Esophagus squamous epithelium (tissue), 5 donors: ENCODE measurements at places on chromosomes 5 and 9. TPM values are rescaled to one million over a fixed set of nuclear protein-coding genes. Genes with fewer than 3 reads are reported as not detected.

DNA sequence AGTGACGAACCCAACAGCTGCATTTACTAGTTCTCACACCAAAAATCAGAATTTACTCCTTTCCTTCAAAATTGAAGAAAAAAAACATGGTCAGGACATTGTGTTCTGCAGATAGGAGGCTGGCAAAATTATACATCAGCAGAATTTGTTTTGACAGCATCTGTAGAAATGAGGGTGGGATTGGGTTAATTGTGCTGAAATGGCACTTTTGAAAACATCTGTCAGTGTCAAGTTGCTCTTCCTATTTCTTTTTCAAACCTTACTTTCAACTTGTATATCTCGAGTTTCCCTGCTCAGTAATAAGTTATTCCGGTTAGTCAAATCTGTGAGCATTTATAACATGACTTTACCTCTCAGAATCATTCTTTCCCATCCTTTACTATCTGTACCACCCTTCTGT is 19.8 kb downstream of the WDR36 start:
- H3K27ac ChIP-seq = no peak overlapping the region
- H3K4me1 ChIP-seq = no peaks in the 10 kb centered on the region
- DNase-seq = no peak

GRCh38 chr5:178160176-178160575 is 6.5 kb upstream of the NHP2 start:
- H3K36me3 ChIP-seq = no peaks in the 10 kb centered on the region
- H3K4me3 ChIP-seq = no peak overlapping the region
- H3K27me3 ChIP-seq = no peaks in the 10 kb centered on the region
- H3K27ac ChIP-seq = no peak overlapping the region
- DNase-seq = no peak

GRCh38 chr5:16727755-16728325 is 111.0 kb upstream of the RETREG1 start:
- DNase-seq = no peak
- no peak overlapping the region for H3K27ac ChIP-seq
- H3K27me3 ChIP-seq = no peaks in the 10 kb centered on the region
- H3K36me3 ChIP-seq = no peaks in the 10 kb centered on the region
- H3K4me1 ChIP-seq = peaks cover 19% of the 10 kb centered on the region
- H3K4me3 ChIP-seq = no peak overlapping the region

Gene EPB41L4A
- 21.0 TPM for total RNA-seq

DNA sequence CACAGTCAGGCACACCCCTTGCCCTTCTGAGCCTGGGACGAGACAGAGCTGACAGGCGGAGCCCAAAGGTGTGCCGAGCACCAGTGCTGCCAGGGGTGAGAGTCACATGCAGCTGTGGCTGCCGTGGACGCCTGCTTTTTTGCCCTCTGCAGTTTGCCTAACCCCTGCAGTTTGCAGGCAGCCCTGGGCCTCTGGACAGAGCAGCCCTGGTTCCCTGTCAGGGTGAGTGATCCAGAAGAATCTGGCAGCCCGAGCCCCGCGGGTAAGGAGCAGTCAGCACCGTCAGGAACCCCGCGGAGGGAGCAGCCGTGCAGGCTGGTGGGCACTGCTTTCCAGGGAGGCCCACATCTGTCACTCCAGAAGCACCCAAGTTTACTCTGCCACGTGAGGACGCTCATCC is 30.3 kb downstream of the CEP72 start:
- H3K27me3 ChIP-seq = no peaks in the 10 kb centered on the region
- no peak overlapping the region for H3K4me3 ChIP-seq
- DNase-seq = no peak
- H3K27ac ChIP-seq = no peak overlapping the region
